Activated CD4-positive, alpha-beta T cell treated with anti-CD3 and anti-CD28 coated beads, Interleukin-2, amount 50 U/mL, for 16 hours (primary cell): ENCODE measurements at places on chromosomes 5 and 9.

GRCh38 chr5:68033029-68033428 is 182.5 kb upstream of the PIK3R1 start:
- no peak for DNase-seq

- no peak for DNase-seq
Observed at GRCh38 chr9:37776328-37776727, 8.5 kb downstream of the EXOSC3 start.

DNA sequence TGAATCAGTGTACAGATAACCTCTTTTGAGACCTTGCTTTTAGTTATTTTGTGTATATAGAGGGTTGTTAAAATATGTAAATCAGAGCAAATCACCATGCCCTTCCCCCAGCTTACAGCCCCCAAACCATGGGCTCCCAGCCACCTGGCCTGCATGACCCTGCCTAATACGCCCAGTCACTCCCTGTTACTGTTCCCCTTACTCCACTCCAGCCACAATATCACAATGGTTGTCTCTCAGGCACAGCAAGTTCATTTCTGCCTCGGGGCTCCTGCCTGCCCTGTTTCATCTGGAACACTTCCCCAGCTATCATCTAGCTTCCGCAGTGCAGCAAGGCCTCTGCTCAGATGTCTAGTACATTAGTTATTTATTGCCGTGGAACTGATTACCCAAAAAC is 5.0 kb upstream of the CARD19 start:
- DNase-seq = no peak

DNA sequence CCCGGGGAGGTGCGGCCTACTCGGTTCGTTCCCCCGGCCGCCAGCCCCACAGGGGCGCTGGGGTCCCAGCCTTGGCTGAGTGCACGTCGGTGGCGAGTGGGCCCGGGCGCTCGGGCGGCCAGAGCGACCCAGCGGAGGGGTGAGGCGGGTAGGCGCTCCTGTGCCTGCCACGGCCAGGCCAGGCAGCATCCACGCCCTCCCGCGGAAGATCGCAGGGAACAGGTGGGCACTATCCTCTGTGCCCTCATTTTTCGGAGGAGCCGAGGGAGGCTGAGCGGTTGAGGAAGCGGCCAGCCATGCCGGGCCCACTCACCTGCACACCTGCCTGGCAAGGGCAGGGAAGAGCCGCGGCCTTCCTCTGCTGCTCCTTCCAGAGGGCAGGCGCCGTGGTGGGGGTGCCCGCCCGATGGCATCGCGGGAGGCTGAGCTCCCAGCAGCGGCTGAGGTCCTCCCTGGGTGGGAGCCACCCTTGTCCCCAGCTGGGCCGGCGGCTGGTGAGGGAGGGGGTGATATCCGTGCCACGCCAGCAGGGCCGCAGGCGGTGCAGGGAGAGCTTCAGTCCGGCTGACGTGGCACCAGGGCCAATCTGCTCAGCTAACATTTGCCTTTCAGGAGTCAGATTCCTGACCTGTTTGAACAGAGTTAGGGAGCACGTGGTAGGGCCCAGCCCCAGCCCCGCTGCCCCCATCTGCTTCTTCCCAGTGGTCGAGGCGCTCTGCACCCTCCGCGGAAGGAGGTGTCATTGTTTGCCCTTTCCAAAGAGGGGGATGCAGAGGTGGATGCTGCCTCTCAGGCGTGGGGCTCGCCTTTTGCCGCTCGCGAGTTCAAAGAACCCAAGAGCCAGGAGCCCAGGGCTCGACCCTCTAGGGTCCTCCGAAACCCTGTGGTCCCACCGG is 1.6 kb upstream of the SEC16A start:
- no peak for DNase-seq

GRCh38 chr9:4904322-4905134 is 80.5 kb upstream of the JAK2 start:
- no peak for DNase-seq

DNA sequence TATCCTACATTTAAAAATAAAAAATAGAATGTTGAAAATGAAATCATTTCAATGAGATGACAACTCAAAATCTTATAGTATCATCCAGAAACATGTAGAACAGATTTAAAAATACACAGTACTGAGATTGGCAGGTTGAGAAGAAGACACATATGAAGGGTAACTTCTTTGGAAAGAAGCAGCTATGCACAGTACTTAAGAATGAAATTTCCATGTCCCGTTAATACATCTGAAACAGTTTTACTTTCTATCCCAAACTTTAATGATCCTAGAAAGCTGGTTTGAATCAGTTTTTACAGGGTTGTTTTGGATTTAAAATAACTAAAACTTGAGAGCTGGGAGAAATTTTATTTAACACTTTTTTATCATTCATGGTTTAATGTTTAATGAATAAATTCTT is 36.0 kb upstream of the ARRDC3 start:
- DNase-seq = no peak
